Subcutaneous adipose tissue (tissue), 4 donors: ENCODE measurements at places on chromosomes 7 and 10. TPM values are rescaled to one million over a fixed set of nuclear protein-coding genes. Genes with fewer than 3 reads are reported as not detected.

SPOCK2 gene
- 2.6 TPM for total RNA-seq

GBX1 gene
- total RNA-seq = not detected

ANKRD61 gene
- 1.3 TPM for total RNA-seq

SSC4D gene
- 0.88 TPM for total RNA-seq

CNPY4 gene
- total RNA-seq = 5.3 TPM

ERVW-1 gene
- not detected for total RNA-seq

UCMA gene
- total RNA-seq = not detected

ACHE gene
- 0.68 TPM for total RNA-seq
